NCI-H524 treated with DMSO at 0.1 percent for 48 hours (cell line): ENCODE measurements at places on chromosomes 5 and 9.

GRCh38 chr9:116549061-116549664 lies 137.9 kb upstream of the TRIM32 start:
- no peak for DNase-seq

- DNase-seq, result no peak
These were observed 122.4 kb upstream of the PRDM9 start for GRCh38 chr5:23385036-23385435.

DNA sequence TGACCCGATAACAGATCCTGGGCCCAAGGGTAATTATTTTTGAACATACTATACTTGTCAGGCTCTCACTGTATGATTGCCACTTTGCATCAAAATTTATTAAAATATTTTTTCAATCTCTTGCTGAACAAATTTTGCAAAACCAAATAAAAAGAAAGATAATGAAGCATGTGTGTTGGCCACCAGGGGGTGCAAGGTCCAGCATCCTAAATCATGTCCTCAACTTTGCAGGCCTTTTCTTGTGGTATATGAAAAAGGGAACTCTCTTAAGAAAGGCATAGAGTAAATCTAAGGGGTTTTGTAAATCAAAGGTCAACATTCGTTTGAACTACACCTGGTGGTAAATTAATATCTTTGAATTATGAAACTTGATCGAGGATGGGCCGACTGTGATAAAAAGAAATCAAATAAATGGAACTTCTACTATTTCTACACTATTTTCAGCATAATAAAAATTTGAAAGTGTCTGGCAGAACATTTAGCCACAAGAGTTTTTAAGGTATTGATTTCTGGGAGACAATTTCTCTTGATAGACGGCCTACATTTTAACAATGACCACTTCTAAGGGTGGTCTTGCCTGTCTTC lies 676.5 kb downstream of the DMRTA1 start:
- no peak for DNase-seq

DNA sequence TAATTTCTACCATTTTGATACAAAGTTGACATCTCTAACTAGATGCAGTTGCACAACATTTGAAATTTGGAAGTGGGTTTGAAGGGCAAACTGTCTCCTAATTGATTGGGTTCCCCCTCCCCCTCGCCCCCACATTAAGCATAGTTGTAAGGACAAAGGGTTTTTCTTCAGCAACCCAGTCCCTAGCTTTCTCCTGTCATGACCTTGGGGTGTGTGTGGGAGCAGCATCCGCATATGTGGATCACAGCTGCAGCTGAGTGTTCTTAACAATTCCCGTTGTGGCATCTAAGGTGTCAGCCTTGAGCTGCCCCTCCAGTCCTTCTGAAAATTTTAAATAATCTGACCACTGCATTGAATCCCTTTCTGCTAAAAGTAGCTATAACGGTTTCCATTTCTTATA lies 141.3 kb upstream of the CDH10 start:
- no peak for DNase-seq

GRCh38 chr5:157516626-157517325 lies 56.8 kb downstream of the NIPAL4 start:
- DNase-seq, result no peak
